ENCODE measurements at places on chromosomes 4 and X.

- DNase-seq = no peak
Measured at GRCh38 chrX:65750674-65751469, 83.4 kb downstream of the MSN start.

DNA sequence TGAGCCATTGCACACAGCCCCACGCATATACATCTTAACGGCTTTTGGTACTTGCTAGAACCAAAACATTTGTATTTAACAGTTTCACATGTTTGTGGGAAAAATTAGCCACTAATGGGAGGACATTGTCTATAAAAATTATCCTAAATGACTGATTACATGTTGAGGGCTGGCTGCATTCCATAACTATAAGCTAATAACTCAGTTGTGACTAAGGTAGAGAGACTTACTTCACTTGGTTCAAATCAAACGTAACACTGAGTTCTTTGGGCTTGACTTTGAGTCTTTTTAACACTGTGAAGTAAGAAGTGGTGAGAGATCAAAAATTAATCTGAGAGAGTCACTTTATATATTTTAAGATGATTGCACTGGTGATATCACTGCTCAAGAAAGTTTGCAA, 47.9 kb upstream of the PGRMC2 start:
- DNase-seq = no peak

DNA sequence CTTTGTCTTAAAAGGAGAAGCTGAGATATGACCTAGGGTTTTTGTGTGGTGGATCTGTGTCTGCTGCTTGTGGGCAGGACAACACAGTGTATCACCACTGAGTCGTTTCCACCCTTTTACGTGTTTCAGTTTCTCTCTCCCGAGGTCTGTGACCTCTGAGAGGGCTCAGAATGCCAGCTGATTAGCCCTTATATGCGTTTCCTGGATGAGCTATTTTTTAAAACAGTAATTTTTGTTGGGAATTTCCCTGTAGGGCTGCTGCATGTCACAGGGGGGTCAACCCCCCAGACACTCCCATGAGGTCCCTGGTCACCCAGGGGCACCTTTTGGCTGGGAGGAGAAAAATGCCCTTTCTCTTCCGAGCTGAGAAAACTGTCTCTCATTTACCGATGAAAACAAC, 170.4 kb upstream of the CASK start:
- DNase-seq = no peak

DNA sequence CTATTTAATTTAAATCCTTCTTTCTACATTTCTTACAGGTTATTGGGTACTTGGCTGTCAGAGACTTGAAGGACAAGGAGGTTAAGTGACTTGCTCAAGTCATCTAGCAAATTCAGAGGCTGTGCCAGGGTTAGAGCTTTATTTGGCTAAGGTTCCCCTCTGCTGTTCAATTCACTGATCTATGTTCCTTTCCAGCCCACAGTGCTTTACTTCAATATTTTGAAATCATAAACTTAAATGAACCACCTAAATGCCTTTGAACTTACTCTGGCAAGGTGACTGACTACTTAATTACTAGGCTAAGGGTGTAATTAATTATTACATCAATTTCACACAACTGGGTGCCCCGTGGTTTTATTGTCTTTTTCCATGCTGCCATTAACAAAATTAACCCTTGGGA, 288.7 kb downstream of the CAMK2D start:
- no peak for DNase-seq

DNA sequence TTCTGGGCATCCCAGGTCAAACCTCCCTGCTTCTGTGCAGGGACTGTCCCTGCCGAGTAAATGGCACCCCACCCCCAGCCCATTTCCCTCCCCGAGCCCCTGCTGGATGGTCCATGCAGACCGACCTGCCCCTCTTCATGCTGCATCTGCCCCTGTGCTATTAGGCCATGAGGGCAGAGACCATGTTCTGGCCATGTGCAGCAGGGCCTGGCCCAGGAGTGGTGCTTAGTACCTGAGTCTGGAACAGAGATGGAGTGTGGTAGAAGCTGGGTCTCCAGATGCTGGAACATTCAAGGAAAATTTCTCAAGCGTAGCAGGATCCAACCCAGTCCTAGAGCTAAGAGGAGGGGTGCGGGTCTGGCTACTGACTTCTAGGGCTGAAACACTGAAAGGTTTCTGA, 15.3 kb upstream of the UBA1 start:
- no peak for DNase-seq

DNA sequence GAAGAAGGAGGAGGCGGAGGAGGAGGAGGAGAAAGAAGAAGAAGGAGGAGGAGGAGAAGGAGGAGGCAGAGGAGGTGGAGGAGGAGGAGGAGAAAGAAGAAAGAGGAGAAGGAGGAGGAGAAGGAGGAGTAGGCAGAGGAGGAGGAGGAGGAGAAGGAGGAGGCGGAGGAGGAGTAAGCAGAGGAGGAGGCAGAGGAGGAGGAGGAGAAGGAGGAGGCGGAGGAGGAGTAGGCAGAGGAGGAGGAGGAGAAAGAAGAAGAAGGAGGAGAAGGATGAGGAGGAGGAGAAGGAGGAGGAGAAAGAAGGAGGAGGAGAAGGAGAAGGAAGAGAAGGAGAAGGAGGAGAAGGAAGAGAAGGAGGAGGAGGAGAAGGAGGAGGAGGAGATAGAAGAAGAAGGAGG, 19.9 kb downstream of the MRFAP1 start:
- DNase-seq = no peak

GRCh38 chr4:32745351-32745750, 2025.2 kb downstream of the PCDH7 start:
- DNase-seq = no peak

GRCh38 chr4:175784986-175785525, 27.0 kb downstream of the GPM6A start:
- DNase-seq = no peak

DNA sequence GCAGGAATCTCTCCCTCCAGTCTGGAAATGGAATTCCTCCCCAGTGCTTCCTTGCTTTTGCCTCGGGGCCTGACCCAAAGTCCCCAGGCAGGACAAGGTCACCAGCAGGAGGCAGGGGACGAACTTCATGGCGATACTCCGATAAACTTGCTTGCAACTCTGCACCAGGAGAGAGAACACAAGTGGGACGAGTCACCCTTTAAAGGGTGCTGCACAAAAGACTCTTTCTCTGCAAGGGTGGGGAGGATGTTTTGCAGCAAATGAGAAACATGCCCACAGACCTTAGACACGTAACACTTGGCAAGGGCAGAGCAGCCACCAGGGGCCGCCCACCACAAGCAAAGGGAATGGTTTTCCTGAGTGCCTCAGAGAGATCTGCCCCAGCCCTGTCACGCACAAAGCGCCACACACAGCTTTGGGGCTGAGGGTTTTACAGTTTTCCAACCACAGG, at the start of gene FGFBP2:
FGFBP2 (minus strand) TSS at position 175 of the 451 bp plus-strand sequence; CDS start at position 129, 46 bp downstream.
- DNase-seq = no peak

- DNase-seq = no peak
Measured at GRCh38 chr4:85724791-85725563, 250.0 kb downstream of the ARHGAP24 start.

DNA sequence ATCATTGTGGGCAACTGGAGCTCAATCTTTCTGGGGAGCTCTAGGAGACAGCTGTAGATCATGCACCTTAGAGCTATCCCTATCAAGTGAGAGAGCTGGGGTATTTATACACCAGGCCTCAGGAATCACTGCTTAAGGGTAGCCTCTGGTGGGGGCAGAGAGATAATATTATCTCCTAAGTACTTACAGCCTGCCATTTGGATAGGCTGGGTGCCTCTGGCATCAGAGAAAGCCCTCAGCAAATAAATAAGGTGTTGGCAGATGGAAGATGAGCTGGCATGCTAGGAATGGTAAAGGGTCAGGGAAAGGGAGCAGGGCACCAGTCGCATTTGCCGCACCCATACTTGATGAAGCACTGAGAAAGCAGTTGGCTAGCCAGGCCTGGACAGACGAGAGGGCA, 75.9 kb downstream of the HCCS start:
- no peak for DNase-seq

Measured in progenitor cell of endocrine pancreas (in vitro differentiated cells).